ENCODE measurements at places on chromosomes 16 and 17.
A peak's percentile ranks its signal among the peaks of the same experiment; 100 is the strongest.

- DNase-seq = no peak
Observed at GRCh38 chr17:79581324-79581932, 29.4 kb downstream of the RBFOX3 start.

DNA sequence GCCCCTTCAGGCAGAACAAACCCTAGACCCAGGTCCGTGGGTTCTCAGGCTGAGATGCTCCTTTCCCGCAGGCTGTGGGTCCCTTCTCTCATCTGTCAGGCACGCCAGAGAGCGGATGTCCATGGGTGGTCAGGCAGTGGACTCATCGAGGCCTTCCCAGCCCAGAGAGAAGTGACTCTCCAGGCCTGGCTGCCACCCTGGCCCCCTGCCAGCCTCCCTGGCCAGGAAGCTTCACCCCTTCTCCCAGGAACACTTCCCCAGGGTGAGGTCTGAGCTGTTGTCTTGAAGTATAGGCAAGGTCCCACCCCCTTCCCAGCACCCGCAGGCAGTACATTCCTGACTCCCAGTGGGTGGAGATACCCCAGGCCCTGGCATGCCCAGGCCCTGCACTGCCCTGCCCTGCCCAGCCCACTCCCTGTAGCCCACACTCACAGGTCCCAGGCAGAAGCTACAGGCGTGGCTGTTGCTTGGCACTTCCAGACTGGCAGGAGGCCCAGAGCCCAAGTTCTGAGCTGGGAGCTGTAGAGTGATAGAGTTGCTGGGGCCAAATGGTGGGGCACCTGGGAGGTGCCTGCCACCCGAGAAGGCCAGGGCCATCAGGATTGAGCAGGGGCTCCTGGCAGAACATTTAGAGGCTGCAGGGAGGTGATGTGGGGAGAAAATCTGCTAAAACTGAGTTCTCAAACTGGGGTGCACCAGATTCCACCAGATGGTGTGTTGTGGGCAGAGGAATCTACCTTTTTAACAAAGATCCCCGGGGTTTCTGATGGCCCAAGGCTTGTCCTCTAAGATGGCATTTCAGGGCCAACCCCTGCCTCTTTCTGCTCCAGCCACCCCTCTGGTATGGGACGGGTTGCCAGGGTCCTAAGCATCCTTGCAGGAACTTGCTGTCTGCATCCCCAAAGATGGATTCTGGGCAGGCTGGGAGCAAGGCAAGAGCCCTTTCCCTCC, 6.7 kb downstream of the ITGA3 start:
- no peak for DNase-seq

GRCh38 chr17:4900231-4901107, 1.1 kb downstream of the C17orf107 start:
- no peak for DNase-seq

GRCh38 chr17:44796731-44797130, 33.4 kb downstream of the GJC1 start:
- DNase-seq = no peak

- DNase-seq = no peak
Observed at GRCh38 chr17:36940313-36941264, 3.3 kb downstream of the LHX1 start.

DNA sequence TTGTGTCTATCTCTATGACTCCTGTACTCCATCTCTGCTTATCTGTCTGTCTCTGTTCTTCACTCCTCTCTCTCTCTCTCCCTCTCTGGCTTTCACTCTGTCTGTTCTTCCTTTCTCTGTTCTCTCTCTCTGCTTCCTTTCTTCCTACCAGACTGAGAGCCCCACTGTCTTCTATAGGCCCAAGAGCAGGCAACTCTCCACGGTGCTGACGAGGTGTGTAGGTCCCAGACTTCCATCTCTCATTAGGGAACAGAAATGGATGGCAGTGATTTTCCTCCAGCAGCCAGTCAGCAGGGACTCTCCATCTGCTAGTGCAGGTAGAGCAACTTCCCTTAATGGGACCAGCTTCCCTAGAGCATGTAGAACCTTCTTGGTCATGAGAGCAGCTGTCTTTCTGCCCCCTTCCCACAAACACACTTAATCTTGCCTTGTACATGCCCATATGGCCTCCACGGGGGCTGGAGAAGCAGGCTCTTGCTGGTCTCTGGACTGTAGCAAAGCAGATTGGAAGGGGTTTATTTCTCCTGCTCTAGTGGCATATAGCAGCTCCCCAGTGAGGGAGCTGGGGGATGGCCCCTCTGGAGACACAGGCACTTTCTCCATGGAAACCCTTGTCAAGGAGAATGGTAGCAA, 47.8 kb upstream of the NLRP1 start:
- no peak for DNase-seq

GRCh38 chr17:78933959-78934568, 8.9 kb upstream of the TIMP2 start:
- peak; percentile 69 for DNase-seq
